ENCODE measurements at places on chromosomes 6 and 20. TPM values are rescaled to one million over a fixed set of nuclear protein-coding genes. Genes with fewer than 3 reads are reported as not detected.

DNA sequence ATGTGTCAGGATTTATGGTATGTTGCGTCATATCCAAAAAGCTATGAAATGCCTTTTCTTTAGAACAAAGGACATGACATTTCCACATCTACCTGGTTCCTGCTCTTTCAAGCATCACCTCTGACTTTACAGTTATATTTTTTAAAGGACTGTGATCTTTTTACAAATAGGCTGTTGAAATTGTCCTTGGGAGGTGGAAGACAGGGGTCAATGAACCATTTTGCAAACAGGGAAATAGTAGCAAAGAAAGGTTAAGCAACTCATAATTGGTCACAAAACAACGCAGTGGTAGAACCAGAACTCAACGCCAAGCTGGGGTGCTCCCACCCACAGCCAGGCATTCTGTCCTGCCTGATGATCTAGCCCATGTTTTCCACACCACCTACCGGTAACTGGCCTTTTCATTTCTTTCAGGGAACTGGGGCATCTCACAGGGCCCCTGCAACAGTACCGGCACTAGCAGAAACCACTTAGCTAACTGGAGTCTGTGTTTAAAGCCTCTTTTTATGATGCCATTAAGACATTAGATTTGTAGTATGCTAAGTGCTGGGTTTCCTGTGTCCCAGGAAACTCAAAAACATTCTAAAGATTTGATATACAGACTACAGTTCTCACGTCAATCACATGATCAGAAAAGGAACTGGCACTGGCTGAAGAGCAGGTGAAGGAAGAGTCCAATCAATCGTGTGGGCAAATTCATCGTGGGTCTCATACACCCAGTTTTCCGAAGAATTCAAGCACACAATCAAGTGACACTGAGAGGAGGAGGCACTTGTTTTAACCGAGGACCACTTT lies 13.9 kb downstream of the ZNF217 start:
- peaks cover 47% of the 10 kb centered on the region for H3K36me3 ChIP-seq
- H3K4me1 ChIP-seq, result peaks cover 35% of the 10 kb centered on the region
- peak overlapping the region; percentile 92 for H3K27ac ChIP-seq
- no peak for DNase-seq

The RIPPLY2 gene
- total RNA-seq, result 5.4 TPM

GRCh38 chr6:149755300-149756260 lies 6.0 kb downstream of the PCMT1 start:
- H3K4me3 ChIP-seq, result no peak overlapping the region
- no peak for DNase-seq
- no peaks in the 10 kb centered on the region for H3K36me3 ChIP-seq
- peak overlapping the region; percentile 55 for H3K27ac ChIP-seq

DNA sequence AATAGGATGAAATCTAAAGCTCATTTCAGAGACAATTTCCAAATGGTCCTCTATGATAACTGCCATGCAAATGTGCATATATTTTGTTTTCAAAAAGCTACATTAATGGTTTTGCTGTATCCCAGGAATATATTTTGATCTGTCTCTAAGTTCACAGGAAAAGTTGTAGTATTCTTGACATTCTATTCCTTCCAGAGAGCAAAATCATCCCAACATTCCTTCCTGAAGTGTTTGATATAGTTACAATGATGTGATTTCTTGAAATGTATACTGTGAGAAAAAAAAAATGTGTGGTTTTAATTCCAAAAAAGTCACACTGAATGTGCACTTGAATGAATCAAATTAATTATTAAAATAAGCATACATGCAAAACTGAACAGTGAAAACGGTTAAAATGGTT lies 996.0 kb upstream of the CITED2 start:
- H3K4me3 ChIP-seq, result no peak overlapping the region
- no peak overlapping the region for H3K27ac ChIP-seq
- peaks cover 1% of the 10 kb centered on the region for H3K36me3 ChIP-seq
- DNase-seq, result no peak

The C4A gene
- total RNA-seq, result 2.4 TPM

The TSPO2 gene
- not detected for total RNA-seq

DNA sequence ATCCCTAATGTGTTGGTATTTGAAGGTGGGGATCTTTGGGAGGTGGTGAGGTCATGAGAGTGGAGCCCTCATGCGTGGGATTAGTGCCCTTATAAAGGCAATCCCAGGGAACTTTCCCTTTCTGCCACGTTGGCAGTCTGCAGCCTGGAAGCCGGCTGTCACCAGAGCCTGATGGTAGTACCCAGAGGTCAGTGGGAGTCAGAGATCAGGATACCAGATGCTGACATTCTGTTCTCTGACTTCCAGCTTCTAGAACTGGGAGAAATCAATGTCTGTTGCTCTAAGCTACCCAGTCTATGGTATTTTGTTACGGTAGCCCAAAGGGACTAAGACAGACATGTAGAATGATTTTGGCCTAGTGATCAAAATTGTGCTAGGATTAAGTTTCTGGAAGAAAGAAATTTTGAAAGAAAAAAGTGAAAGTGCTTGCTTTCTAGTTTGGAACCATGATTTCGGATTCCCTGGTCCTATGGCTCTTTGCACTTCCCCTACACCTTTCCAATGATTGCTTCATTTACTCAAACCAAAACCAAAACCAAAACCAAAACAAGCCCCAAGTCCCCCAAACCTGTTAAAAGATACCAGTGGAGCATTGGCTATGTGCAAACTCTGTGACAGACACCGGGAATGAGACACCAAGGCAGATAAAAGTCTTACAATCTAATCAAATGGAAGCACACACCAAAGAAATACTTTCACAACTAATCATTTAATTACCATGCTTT lies 173.7 kb upstream of the ZNF217 start:
- no peak overlapping the region for H3K27ac ChIP-seq
- DNase-seq, result no peak
- H3K4me3 ChIP-seq, result no peak overlapping the region
